Anterior cingulate cortex (tissue), 58 donors: ENCODE measurements at places on chromosomes 11 and 22.

DNA sequence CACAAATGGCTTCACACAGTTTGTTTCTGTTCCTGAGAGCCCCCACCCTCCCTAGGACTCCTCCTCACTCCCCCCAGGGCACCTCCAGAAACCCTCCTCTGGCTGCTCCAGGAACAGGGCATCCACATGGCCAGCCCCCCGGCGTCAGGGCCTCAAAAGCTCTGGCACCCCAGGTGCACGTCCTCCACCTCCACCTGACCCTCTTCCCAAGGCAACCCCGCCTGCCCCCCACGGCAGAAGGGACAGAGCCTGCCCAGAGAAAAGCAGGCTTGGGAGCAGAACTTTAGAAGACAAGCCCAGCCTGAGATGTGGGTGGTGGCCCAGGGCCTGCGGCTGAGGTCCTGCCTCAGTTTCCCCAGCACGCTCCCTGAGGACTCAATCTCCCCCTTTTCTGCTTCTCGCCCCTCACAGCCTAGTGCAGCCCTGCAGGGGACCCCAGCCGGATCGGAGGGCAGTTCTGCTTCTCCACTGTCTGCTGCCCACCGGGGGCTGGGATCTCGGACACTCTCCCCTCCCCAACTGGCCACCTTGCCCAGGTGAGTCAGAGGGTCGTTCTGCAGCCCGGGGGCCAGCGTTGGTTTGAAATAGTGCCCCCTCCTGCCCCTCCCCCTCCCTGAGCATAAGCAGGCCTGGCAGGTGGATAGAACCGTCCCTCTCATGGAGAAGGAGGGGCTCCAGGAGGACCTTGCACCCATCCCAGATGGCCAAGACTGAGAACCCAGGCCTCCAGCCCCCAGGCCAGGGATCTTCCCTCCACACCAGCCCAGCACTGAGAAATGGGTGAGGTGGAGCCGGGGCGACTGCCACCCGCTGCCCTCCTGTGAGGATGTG is 2.4 kb upstream of the TRABD start:
- DNase-seq = no peak

- no peak for DNase-seq
These were observed 8.7 kb downstream of the SBF2 start for GRCh38 chr11:10285148-10285802.

DNA sequence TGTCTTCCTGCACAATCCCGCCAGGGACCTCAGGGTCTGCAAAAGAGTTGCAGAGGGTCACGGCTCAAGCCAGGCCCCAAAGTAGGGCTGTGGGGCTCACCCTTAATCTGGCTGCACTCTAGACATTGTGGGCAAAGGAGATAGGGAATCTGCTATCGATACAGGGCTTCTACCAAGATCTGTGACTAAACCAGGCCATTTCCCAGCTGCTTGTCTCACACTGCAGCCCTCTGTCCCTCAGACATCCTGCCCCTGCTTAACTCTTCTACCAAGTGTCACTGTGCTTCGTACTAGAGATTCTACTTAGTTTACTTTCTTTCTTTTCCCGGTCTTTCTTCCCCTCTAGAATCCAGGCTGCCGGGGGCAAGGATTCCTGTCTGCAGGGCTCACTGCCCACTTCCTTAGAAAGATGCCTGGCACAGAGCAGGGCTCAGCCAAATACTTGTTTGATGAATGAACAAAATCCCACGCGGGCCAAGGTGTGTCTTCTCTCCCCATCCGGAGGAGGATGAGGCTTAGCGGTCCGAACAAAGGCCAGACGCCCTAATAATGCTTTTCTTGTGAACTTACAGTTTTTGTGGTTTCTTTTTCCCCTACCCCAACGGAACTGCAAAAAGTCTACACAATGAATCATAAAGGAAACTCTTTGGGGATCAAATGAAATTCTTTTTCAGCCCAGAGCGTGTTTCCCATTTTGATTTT is 61.3 kb upstream of the ANO1 start:
- no peak for DNase-seq

DNA sequence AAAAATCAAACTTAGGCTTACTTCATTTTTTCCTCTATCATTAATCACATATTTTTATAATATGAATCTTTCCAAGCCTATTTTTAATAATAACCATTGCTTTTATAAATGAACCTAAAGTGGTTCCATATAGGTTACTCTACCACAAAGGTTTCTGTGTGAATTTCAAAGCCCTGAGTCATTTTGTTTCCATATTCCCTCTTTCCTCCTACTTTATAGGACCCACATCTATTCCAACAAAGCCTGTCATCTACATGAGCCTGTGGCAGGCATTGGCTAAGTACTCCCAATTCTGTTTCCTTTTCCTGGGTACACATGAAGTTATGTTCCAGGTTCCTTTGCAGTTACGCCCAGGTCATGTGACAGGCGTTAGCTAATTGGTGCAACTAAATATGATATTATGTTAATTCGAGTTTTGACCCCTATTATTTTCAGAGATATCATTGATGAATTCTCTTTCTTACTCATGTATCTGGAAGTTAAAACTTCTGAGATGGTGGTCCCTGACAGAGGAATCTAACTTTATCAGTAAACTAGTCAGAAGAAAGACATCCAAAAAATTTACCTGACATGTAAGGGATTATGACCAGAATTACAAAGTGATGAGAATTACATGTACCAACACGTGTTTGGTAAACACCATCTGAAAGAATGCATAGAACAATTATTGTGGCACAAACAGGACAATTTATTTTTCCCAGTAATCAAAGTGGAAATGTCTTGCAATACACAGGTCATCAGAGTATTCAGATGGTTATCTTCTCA is 1264.0 kb upstream of the CNTN5 start:
- DNase-seq = no peak

- no peak for DNase-seq
These were observed 1.9 kb upstream of the ESS2 start for GRCh38 chr22:19146215-19146968.

DNA sequence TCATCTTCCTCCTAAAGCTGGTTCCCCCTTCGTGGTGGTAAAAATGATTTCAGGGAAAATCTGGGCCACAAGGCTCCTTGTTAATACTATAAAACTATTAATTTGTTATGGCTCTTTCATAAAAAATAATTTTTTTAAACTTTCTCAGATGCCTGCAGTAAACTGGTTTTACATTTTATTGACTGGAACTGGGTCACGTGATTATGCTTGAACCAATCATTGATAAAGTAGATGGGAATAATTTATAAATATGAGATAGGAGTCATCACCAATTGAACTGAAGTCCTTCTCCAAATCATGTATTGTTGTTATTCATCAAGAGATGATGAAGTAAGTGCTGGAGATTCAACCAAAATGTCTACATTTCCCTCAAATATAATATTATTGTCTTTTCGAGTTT is 138.4 kb downstream of the SLC17A6 start:
- no peak for DNase-seq

DNA sequence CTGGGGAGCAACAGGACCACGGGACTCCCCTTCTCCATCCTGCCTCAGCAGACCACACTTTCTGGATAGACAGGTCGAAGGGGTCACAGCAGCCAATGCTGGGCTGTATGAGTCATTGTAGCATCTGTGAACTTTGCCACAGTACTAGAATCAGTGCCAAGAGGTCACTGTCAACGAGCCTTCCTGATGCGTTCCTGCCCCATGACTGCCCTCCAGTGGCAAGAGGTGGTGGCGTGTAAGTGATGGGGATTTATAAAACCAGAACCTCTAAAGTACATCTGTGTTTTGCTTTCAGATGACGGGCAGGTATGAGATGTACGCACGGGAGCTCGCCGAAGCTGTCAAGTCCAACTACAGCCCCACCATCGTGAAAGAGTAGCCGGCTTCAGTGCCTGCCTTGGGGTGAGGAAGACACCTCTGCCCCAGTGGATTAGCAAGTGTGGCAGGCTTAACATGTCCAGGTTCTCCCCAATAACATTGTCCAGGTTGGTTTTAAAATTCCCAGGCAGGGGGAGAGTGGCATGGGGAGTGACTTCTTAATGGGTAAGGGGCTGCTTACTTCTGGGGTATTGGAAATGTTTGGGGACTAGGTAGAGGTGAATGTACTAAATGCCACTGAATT is 29.4 kb downstream of the GUCD1 start:
- DNase-seq = peak; percentile 19

DNA sequence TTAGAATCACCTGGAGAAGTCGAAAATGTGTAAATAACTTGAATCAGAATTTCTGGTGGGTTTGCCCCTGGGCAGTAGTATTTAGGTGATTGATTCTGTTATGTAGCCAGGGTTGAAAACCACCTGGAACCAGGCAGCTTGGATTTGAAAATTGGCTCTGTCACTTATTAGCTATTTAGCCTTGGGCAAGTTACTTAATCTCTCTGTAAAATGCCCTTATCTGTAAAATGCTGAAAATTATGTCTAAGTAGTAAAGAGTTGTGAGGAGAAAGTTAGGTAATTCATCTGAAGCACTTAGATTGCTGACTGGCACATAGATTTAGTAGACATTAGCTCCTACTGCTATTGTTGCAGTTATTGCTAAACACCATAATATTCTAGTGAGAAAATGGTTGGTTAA is 49.3 kb downstream of the PPME1 start:
- no peak for DNase-seq

DNA sequence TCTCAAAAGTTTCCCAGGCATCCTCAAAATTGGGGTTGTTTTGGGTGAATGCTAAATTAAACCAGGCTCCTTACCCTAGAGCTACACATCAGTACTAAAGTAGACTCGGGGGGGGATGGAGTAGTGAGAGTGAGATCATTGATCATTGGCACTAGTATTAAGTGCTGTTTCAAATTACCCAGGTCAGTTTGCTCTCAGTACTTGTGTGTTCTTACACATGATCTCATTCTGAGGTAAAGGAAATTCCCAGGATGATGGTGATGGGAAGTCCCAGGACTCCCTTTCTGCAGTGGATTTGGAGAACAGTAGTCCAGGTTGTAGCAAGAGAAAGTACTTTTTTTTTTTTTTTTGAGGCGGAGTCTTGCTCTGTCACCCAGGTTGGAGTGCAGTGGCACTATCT is 12.5 kb downstream of the RBM4 start:
- no peak for DNase-seq
